ENCODE measurements at places on chromosomes 1 and 21.

DNA sequence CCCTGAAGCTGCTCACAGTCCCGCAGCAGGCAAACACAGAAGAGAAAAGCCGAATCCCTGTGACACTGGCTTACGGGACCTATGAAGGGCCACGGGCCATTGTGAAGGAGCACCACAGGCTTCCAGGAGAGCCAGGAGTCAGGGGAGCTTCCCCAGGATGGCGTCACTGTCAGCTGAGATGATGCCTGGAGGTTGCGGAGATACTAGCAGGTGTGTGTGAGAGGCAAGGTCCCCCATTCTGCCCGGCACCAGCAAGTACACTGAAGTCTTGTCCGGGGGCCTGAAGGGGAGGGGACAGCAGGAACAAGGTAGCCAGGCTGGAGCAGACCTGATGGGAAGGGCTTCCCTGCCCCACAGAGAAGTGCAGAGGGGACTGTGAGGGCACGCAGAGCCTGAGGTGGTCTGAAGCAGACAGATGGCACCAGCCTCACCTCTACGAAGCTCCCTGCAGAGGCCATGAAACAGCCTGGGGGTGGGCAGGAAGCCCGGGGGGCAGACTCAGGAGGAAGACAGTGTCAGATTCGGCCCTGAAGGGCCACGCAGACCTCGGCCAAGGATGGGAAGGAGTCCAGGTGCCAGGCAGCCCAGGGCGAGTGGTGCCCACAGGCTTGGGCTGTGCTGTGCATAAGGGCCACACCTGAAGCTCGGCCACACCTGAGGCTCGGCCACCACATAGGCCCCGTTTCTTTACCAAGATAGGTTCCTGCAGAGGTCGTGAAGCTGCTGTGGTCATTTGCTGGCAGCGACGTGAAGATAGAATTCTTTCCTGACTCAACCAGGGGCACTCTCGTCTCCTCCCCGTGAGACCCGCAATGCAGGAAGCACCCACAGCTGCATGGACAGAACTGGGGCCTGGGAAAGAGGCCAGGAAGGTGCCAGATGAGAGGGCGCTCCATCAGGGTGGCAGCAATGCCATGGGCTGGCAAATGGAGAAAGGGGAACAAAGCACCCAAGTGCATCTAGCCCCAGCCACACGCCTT is 10.1 kb downstream of the TCP10L start:
- DNase-seq, result no peak

GRCh38 chr1:225509376-225509707 is 81.5 kb upstream of the LBR start:
- DNase-seq, result no peak

DNA sequence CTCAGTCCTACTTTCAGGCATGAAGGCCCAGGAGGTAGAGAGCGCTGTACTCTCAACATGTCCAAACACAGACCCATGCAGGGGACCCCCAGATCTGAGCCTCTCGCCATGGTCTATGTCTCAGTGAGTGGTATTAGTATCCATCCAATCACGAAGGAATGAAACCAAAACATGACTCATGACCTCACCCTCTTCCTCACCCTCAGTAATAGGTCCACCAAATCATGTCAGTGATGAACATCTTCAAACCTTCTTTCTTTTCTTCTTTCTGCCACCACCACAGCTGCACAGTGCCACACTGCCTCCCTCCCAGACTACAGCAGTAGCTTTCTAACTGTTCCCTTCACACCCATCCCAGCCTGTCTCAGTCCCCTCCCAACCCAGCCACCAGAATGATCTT is 16.8 kb downstream of the C1orf116 start:
- no peak for DNase-seq

- DNase-seq, result peak; percentile 83
These were observed 37.2 kb downstream of the LRRC8C start for GRCh38 chr1:89670163-89670562.

DNA sequence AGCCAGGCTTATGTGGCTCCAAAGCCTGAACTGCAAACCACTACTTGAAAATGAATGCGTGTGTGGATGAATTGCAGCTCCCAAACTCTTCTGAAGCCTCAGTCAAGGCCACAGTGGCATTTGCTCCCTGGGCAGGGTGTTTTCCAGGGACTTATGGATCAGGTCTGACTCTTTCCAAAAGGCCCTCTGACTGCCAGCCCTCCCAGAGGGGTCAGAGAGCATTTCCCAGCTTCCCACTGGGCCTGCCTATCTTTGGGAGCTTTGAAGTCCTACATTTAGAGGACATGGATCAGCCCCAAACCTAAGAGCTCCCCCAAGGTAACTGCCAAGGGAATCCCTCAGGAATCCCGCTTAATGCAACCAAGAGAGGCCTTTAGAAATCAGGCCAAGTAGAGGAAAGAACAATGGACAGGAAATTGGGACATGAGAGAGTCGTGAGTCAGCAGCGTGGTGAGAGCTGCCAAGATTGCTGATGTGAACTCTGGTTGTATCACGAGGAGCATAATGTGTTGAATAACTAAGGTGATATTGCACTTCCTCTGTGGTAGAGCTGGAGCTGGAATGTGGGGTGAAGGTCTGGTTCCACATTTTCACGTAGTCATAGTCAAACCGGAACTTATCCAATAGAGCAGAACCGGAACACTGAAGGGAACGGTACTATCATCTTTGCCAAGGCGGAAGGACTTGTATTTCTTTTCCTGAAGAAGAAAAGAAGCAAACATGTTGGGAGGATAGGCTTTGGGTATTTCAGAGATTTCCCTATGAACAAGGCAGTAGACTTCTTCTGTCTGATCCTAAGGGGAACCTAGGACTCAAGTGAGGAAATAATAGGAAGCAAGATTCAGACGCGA is 99.4 kb upstream of the JUN start:
- DNase-seq, result no peak

GRCh38 chr1:162353078-162353477 is 23.6 kb downstream of the SPATA46 start:
- no peak for DNase-seq

DNA sequence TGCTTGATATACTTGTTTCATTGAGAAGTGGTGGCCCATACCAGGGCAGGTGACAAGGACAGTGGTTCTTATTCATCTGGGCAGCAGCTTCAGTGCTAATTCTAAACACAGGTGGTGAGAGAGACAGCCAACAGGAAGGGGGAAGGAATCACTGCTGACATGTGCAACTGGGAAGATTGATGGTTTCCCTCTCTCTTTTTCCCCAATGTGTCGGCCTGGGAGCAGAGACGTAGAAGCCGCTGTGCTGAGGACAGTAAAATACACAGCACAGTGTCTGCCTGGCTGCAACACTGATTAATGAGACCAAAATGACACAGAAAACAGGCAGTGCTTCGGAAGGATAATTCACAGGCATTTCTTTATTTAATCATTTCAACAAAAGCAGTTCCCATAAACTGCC is 48.8 kb downstream of the WARS2 start:
- no peak for DNase-seq

DNA sequence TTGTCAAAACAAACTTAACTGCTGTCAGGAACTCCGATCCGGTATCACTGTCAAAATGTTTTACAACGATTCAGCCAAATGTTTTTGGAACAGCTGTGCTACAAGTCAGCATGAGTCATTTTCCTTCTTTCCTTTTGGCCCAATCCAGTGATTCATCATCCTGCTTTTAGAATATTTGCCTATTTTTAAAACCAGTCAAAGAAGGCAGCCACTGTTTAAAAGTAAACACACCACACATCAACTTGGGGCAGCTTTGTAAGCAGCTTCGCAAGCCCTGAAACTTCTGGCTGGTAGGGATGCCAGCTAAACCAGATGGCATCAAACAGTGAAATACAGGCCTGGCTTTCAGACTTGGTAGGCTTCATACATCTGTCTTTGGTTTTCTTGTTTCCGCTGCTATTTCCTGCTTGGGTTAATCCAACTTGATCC is 14.9 kb downstream of the MAP3K7CL start:
- no peak for DNase-seq

DNA sequence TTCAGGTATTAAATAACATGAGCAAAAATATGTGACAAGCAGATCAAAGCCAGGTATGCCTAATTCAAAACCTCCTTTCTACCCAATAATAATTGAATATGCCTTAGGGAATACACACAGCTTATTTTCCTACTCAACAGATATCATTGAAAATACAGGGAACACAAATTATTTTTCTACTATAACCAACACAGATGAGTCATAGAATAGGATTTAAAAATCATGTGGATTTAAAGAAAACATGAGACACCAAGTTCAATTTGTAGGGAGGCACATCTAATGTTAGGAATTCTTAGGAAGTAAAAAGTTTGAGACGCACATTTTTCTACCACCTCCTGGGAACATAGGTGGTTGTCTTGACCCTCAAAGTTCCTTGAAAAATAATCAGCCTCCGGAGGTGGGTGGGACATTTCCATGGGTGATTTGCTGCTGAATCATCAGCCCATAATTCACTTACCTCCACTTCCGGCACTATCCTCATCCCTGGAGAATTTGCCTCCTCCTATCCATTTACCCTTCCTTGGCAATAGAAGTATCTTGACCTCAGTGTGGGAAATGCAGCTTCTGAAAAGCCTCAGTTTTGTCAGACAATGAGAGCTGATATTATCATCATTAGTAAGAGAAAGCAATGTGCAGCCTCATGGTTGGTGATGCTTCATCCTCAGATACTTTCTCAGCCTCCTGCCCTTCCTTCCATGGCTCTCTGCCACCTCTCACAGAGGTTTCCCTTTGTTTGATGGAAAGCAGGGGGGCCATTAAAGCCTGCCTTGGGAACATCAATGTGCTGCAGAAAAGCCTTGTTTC is 33.5 kb upstream of the RGS4 start:
- no peak for DNase-seq

DNA sequence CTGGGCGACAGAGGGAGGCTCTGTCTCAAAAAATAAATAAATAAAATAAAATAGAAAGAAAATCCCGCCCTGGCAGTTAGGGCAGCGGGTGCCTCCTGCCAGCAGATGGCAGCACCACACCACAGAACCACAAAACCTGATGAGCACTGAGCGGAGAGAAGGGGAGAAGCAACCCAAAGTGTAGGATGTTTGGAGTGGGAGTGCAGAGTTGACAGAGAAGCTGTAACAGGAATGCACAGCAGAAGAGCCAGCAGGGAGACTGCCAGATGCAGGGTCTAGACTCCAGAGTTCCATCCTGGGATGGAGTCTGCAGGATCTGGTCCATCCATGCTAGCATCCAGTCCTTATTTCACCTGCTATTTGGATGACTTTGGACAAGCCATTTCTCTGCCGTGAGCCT is 29.7 kb upstream of the KIRREL1 start:
- peak; percentile 47 for DNase-seq

DNA sequence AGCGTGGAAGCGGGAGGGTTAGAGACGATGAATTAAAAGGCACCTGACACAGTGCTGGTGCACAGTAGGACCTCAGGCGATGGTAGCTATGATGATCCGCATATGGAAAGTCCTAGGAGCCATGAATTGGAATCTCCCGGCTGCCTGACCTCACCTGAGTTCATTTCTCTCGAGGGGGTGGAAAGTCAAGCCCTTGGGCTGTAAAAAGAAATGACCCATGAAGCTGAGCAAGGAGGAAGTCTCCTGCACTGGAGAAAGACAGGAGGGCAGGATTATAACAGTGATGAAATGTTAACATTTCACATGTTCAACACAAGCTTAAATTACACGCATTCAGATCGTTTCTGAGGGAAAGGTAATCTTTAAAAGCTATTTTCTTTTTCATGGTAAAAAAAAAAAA is 481.2 kb downstream of the MATN1 start:
- no peak for DNase-seq

DNA sequence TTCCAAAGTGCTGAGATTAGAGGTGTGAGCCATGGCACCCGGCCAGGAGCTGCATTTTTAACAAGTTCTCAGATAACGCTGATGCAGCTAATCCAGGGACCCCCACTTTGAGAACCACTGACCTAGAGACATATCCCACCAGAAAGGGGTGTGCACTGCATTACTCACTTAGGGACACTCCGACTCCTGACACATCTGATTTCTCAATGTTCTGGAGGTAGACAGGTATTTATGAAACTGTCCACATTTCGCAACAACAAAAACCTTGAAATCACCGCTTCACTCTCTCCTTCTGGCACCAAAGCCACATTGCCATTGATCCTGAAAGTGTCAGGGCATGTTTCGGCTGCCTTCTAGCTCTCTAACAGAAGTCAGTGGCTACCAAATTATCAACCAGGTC is 23.2 kb upstream of the CAMTA1 start:
- no peak for DNase-seq

DNA sequence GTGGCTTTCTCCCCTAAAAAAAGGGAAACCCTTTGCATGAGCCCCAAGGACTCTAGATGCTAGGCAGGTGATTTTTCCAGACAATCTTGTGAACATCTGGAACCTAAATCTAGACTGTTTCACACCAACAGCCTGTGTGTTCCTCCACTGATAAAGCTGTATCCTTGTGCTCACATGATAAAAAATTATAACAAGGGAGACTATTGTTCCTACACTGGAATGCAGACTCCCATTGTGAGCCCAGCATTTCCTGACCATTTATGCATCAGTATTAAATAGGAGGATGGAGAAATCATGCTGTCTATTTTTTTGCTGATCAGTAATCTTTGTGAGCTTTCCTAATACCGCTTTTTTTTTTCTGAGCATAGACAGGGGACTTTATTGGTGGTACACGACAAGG is 52.5 kb downstream of the ZNF697 start:
- DNase-seq, result no peak

- DNase-seq, result no peak
These were observed 48.9 kb upstream of the ZNF326 start for GRCh38 chr1:89945852-89946476.

GRCh38 chr1:166237675-166238074 is 70.9 kb upstream of the FAM78B start:
- no peak for DNase-seq
